ENCODE measurements at places on chromosomes 4 and X.

DNA sequence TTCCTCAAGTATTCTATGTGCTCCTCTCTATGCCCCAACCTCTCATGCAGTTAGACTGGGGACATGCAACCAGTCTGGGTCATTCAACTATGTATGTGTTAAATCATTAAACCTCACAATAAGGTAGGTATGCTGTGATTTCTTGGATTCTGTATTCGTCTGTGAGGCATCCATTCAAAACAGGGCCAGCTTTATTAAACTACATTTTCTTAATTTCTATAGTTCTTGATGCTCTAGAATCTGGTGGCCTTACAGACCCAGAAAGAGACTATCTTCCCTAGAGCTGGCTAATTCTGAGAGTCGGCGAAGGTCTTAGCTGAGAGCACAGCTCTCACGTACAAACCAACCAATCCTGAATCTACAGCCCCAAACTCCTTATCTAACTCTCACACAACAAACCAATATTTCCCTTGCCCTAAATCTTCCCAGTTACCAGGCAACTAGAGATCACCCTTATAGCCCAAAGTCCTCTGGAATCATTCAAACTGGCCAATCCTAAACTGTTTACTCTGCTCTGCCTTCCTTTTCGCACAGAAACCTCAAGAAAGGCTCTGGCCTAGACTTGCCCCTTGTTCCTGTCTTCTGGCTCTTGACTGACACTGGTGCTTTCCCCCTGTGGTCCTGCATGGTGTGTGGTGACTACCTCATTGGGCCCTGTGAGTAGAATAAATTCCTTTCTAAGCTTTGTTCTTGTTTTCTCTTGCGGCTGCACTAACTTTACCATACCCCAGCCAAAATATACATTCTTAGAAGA lies 203.5 kb upstream of the TET2 start:
- no peaks in the 10 kb centered on the region for H3K27me3 ChIP-seq
- no peak for DNase-seq
- H3K36me3 ChIP-seq = no peaks in the 10 kb centered on the region
- no peaks in the 10 kb centered on the region for H3K4me1 ChIP-seq

- DNase-seq = no peak
- no peak overlapping the region for H3K27ac ChIP-seq
- H3K36me3 ChIP-seq = no peaks in the 10 kb centered on the region
- no peak overlapping the region for H3K4me3 ChIP-seq
- no peaks in the 10 kb centered on the region for H3K4me1 ChIP-seq
- H3K27me3 ChIP-seq = no peaks in the 10 kb centered on the region
Observed at GRCh38 chr4:47122592-47123291, 91.4 kb downstream of the GABRB1 start.

DNA sequence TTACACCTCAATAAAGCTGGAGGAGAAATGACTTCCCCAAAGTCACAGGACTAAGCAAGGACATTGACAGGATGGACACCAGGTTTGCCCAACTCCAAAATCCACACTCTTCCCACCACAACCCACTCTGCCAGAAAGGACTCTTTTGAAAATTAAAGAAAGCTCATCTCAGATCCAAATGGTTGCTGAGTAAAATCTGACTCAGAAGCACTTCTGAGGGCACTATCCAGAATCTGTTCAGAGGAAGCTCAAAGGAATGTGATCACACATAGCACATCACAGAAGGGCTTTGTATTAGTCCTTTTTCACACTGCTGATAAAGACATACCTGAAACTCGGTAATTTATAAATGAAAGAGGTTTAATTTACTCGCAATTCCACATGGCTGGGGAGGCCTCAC lies 155.5 kb downstream of the RAB28 start:
- no peaks in the 10 kb centered on the region for H3K36me3 ChIP-seq
- no peak overlapping the region for H3K27ac ChIP-seq
- DNase-seq = no peak
- H3K27me3 ChIP-seq = no peaks in the 10 kb centered on the region

DNA sequence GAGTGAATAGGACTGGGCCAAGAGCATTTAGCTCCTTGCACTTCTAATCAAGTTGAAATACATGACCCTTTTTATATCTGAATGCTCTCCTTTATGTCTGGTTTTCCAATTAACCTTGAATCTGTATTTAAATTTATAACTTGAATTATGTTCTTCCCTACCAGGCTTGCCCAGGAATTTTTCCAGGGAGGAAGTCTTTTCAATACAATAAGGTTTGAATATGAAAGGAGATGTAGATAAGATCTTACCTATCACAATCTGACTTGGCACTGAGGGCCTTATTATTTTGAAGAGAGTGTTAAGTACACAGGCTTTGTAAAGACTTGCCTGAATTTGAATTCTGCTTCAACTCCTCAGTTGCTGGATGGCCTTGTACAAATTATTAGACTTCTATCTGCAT lies 555.7 kb downstream of the PCDH7 start:
- no peak overlapping the region for H3K4me3 ChIP-seq
- H3K27ac ChIP-seq = no peak overlapping the region
- no peak for DNase-seq

DNA sequence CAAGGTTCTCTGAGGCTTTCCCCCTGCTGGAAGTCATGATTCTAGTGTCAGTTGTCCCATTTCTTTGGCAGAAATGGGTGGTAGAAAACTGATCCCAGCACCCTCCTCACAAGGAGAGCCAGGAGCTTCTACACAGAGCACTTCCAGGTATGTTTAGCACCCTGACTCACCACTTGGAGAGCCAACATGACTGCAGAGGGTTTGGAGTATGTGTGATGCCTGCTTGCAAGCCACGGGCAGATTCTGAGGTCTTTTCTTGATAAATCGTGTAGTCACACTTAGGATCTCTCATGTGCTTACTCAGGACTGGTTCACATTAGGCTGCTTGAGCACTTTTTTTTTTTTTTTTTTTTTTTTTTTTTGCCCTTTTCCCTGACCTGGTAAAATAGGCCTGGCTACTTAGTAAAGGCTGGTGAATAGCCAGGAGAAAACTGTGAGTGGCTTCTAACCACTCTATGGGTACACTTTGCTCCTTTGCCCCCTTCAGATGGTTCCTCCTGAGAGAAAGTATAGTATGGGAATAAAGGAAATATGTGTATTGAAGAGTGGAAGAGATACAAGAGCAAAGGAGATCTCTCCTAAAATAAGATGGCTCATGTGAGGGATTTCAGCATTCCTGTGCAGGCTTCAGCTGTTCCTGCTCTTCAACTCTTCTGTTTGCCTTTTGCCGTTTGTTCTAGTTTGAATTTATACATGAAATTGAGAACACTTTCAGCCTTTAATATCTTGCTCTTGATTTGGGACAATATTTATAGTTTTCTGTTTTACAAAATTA lies 103.6 kb downstream of the EMCN start:
- no peaks in the 10 kb centered on the region for H3K4me1 ChIP-seq
- no peak overlapping the region for H3K4me3 ChIP-seq
- H3K36me3 ChIP-seq = no peaks in the 10 kb centered on the region
- no peak overlapping the region for H3K27ac ChIP-seq
- H3K27me3 ChIP-seq = peaks cover 3% of the 10 kb centered on the region

DNA sequence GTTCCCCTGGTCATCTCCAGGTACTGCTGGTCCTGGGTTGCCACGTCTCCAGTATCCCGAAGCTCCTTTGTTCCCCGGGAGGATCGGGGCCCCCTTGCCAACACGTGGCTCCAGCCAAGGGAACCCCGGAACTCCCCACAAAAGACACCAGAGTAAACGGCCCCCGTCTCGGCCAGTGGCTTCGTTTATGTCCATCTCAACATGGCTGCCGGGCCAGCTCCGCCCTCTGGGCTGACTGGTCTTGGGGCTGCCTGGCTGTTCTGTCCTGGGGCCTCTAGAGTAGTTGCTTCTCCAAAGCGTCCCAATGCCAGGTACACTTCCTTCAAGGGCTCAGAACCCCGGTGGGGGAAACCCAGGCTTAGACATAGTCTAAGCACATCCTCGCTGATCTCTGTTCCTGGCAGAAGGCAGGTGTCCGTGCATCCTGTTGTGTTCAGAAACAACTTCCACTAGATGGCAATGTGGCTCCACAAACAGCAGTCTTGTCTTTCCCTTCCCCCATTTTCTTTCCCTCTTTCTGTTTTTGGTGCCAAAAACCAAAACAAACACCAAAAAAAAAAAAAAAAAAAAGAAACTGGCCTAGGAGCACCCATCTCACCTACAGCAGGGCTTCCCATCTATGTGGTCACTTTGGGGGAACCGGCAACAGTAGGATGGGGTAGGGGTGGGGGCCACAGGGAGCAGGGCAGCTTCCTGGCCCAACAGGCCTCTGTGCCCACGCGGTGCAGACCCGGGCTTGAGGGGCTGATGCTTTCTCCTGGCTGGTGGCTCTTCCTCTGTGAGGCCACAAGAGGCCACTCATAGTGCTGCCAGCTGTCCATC lies 35.3 kb downstream of the NBDY start:
- DNase-seq = peak; percentile 38
- no peaks in the 10 kb centered on the region for H3K36me3 ChIP-seq
- H3K4me3 ChIP-seq = peak overlapping the region; percentile 53
- H3K27me3 ChIP-seq = no peaks in the 10 kb centered on the region

- no peaks in the 10 kb centered on the region for H3K27me3 ChIP-seq
- no peak for DNase-seq
- no peak overlapping the region for H3K4me3 ChIP-seq
- no peaks in the 10 kb centered on the region for H3K4me1 ChIP-seq
- H3K36me3 ChIP-seq = no peaks in the 10 kb centered on the region
Observed at GRCh38 chr4:20641976-20642375, 58.3 kb upstream of the PACRGL start.

DNA sequence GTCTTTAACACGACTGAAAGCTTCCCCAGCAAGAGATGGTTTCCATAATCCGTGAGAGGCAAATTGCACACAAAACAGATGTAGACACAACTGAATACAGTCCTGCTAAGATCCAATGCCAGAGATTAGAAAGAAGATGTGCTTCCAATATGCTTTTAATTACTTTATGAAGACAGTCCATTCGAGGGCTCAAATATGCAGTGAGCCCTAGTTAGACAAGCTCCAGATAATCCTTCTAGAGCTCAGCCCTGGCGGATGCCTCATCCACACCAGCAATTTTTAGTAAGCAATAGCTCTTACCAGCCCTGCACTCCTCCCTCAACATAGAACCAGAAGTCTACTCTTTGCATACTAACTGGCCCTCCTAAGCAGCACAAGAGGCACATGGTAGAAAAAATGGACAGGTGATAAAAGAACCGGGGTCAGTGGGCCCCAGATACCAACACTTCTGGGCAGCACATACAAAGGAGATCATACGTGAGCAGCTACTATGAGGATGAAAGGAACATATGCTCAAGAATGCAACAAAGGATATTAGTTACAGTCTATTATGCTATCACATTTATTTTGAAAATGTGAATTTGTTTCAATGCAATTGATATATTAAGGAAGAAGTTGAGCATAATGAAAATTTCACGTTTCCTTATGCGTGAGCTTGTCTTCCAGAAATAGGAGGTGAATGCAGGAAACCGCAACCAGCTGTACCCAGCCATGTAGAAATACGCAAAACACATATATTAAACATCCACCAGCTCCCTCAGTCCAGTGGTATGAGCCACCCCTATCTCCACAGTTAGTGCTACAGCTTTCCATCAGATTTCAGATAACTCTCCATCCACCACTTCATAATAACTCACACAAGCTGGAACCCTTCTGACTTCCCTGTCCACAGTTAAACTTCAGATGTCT lies 34.3 kb downstream of the GPC4 start:
- H3K4me1 ChIP-seq = no peaks in the 10 kb centered on the region
- H3K36me3 ChIP-seq = no peaks in the 10 kb centered on the region
- no peak overlapping the region for H3K4me3 ChIP-seq
- no peak overlapping the region for H3K27ac ChIP-seq
- no peak for DNase-seq

DNA sequence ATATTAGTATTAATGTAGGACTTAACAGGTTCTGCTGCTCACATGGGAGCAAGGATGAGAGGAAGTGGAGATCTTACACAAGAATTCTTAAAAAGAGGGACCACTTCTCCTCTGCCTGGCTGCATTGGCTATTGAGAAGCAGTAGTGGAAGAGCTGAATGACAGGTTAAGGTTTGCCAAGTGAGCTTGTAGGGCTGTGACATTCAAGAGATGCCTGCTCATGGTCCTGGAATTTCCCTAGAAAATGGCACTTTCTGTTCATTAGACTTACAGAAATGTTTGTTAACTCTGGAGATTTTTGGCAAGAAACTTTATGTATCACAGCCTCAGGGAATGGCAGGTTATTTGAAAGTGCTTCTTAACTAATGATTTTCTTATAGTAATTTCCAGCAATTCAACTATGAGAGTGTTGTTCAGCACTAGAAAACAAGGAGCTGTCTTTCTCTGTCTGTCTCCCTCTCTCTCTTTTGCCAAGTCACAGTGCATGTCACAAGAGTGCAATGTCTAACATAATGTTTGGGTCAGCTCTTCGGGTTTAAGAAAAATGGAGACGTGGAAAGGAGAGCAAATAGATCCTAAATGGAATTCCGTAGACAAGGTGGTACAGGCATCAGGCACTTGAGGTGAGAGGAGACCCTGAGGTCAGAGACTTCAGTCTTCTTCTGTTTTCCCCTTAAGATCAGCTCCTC lies 8.3 kb upstream of the NAP1L5 start:
- no peaks in the 10 kb centered on the region for H3K27me3 ChIP-seq
- DNase-seq = no peak
- peaks cover 62% of the 10 kb centered on the region for H3K36me3 ChIP-seq
- no peak overlapping the region for H3K27ac ChIP-seq
- H3K4me3 ChIP-seq = no peak overlapping the region
- no peaks in the 10 kb centered on the region for H3K4me1 ChIP-seq

DNA sequence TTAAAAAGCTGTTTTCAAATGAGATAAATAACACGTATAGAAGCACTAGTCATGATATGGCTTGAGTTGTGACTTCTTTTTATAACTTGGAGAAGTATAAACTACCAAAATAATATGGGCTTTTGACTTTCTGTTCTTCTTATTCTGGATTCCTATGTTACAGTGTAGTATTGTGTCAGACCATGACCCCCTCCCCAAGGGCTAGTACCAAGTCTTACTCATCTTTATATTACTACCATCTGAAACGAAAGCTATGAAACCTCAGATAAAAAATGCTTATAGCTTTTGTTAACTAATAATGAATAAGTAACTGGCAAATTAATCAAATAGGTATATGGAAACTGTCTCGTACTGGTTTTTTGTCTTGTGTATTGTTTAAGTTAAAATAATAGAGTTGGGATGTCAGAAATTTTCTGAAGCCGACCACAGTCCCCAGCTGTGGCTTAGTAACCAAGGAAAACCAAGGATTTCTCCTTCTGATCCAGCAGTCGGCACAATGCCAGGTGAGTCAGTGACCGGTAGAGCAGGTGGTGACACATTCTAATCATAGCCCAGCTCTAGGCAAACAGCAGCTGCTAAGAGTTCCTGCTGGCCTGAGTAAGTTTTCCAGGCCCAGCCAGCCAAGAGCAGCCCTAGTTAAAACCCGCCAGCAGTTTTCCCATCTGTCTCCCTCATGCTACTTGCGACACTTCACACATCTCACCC lies 163.3 kb upstream of the PRDX4 start:
- H3K4me3 ChIP-seq = no peak overlapping the region
- H3K27me3 ChIP-seq = no peaks in the 10 kb centered on the region
- no peaks in the 10 kb centered on the region for H3K4me1 ChIP-seq

- H3K36me3 ChIP-seq = no peaks in the 10 kb centered on the region
- no peaks in the 10 kb centered on the region for H3K4me1 ChIP-seq
- no peaks in the 10 kb centered on the region for H3K27me3 ChIP-seq
- H3K4me3 ChIP-seq = no peak overlapping the region
- DNase-seq = no peak
- no peak overlapping the region for H3K27ac ChIP-seq
Observed at GRCh38 chr4:14478504-14478903, 523.8 kb upstream of the CPEB2 start.
